ENCODE measurements at places on chromosomes 3 and 15.

- no peak for ATAC-seq
Measured at GRCh38 chr15:83205725-83206324, 1.8 kb downstream of the HDGFL3 start.

- no peak for ATAC-seq
Measured at GRCh38 chr3:187694801-187695200, 7.6 kb downstream of the RTP2 start.

- ATAC-seq = no peak
Measured at GRCh38 chr3:189962466-189962865, 158.2 kb downstream of the P3H2 start.

DNA sequence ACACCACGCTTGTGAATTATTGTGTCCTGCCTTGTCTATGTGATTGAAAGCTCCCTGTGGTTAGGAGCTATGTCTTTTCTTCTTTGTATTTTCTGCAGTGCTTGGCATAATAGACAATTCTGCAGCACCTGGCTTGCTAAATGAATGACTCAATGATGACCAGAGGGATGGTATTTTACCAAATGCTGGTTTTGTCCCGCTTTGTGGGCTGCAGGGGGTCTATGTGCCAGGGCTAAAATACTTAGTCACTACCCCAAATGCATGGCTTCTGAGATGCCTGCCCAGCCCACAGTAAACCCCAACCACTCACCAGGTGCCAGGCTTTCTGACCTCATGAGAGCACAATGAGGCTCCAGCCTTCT is 50.9 kb downstream of the BOC start:
- no peak for ATAC-seq

GRCh38 chr3:280681-281080 is 84.1 kb downstream of the CHL1 start:
- no peak for ATAC-seq

DNA sequence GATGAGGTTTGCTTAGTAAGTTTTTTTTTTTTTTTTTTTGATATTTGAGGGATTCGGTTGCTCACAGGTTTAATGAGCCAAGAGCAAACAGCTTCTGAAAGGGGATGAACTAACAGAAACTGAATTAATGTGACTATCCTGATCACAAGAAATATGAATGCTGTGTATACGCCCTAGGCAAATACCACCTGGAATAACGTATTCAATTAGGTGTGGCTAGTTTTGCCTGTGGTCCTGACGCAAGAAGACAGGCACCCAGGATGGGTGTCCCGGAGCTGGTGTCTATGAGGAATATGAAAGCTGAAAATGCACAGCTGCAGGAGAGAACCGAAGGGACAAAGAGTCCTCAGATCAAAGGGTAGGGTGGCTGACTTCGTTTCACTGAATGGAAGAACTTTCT is 14.6 kb downstream of the LSG1 start:
- ATAC-seq = no peak
